Gastrocnemius medialis (tissue), 4 donors: ENCODE measurements at places on chromosomes 5 and 9. TPM values are rescaled to one million over a fixed set of nuclear protein-coding genes. Genes with fewer than 3 reads are reported as not detected.

Gene NUTM2G
- not detected for total RNA-seq

Gene SPINK14
- not detected for total RNA-seq

Gene CEP120
- total RNA-seq: 7.8 TPM

Gene ARHGEF28
- total RNA-seq: 0.90 TPM

Gene IGFBPL1
- not detected for total RNA-seq

Gene ADAMTS12
- 1.9 TPM for total RNA-seq

Gene IL13
- not detected for total RNA-seq

- H3K4me3 ChIP-seq: no peak overlapping the region
- H3K36me3 ChIP-seq: no peaks in the 10 kb centered on the region
- no peak overlapping the region for H3K27ac ChIP-seq
- DNase-seq: peak; percentile 28
- peaks cover 9% of the 10 kb centered on the region for H3K4me1 ChIP-seq
Measured at GRCh38 chr9:134243778-134244467, 79.6 kb upstream of the RNU6ATAC start.

DNA sequence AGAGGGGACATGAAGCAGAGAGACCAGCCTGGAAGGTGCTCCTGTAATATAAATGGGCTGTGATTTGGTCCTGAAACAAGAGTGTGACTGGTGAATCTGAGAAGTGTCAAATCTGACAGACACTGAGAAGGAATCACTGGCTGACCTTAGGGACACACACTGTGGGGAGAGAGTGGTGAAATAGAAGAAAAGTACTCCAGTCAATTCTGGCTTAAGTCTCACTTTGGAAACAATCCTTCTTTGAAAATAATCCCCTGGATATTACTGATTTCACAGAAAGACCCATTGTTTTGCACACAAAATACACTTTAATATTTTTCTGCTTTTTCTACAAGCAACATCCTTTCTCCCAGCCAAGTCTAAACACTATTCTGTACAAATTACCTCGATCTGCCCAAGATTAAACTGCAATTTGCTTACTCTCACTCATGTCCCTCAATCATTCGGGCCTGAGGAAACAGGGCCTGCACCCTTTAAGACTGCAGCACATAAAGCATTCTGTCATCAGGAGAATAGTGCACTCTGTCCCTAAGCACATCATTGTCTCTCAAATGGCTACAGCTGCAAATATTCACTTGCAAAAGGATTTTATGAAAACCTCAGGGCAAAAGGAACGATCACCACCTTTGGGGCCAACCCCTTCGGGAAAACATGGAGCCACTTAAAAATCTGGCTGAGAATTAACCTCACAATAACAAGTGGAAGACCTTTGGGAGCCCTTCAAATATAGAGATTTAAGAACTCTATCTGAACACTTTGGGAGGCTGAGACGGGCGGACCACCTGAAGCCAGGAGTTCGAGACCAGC lies 68.6 kb downstream of the MAPKAP1 start:
- no peak for DNase-seq
- no peaks in the 10 kb centered on the region for H3K36me3 ChIP-seq
- H3K4me3 ChIP-seq: no peak overlapping the region
- H3K4me1 ChIP-seq: peaks cover under 1% of the 10 kb centered on the region
- H3K27ac ChIP-seq: no peak overlapping the region

GRCh38 chr9:98563988-98564387 lies 144.7 kb downstream of the GABBR2 start:
- H3K27ac ChIP-seq: no peak overlapping the region
- H3K36me3 ChIP-seq: no peaks in the 10 kb centered on the region
- no peaks in the 10 kb centered on the region for H3K27me3 ChIP-seq

DNA sequence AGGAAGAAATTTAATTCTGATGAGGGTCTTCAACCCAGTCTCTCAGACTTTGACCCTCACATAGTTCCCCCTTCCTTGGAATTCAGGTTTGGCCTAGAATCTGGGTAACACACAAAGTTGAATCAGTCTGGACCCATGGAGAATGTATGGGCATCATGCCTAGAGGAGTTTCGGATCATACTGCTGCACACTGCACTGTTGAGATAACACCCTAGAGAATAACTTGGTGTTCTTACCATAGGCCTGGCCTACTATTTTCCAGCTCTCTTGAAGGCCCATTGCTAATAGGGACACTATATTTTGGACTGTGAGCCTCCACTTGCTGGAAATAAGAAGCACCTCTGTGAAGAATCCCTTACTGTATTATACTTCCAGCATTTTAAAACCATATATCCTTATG lies 413.5 kb downstream of the PLK2 start:
- no peak overlapping the region for H3K4me3 ChIP-seq
- H3K4me1 ChIP-seq: no peaks in the 10 kb centered on the region
- no peaks in the 10 kb centered on the region for H3K27me3 ChIP-seq
- DNase-seq: no peak
- no peak overlapping the region for H3K27ac ChIP-seq

DNA sequence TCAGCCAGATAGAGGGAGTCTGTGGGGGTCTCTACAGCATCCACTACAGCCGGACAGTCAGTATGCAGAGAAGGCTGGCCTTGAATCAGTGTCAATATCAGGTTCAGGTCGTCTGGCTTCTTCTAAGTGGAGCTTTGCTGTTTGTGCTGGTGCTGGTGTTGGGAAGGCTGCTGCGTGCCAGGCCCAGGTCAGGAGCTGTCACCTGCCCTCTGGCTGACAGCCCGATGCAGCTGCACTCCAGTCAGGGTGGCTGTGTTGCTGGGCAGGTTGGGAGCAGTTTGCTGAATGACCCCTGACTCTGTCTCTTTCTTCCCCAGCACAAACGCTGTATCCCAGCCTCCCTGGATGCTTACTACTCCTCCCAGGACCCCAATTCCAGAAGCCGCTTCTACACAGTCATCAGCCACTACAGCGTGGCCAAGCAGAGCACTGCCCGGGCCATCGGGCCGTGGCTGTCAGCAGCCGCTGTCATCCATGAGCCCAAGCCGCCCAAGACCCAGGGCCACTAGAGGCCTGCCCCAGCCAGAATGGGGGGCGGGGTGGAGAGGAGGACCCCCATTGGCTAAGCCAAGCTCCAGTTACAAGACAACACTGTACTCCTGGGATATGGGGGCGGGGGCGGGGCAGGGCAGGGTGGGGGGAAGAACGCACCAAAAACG lies 61.6 kb downstream of the NSG2 start:
- no peak for DNase-seq
- H3K27ac ChIP-seq: no peak overlapping the region
- no peak overlapping the region for H3K4me3 ChIP-seq
- H3K4me1 ChIP-seq: no peaks in the 10 kb centered on the region

DNA sequence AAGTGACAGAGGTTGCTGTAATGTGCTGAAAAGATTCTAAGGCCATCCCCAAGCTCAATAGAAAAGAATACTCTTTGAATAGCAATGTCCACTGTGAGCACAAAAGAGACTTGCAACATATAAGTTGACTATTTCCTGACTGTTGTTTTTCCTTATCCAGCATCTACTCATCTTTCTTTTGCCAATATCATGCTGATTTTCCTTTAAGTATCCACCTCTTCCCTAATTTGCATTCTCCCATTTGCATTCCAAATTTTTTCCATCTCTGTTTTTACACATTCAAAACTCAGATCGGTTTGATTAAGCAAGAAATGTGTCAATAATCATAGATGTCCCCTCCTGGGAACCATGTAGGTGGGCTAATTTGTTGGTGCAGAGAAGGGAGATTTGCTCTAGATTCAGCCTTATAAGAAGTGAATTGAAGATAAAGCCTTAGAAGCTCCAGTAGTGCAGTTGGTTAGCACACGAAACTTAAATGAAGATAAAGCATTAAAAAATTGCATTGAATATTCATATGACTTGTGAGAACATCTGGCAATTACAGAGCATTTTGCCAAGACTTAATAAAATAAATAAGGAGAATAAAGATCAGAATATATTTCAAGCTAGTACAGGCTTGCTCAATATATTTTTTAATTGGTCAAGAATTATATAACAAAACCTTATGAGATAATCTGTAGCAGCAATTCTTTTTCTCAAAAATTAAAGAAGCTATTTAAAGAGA lies 267.6 kb downstream of the TMEM167A start:
- no peaks in the 10 kb centered on the region for H3K4me1 ChIP-seq
- no peak for DNase-seq
- H3K27ac ChIP-seq: no peak overlapping the region
- no peak overlapping the region for H3K4me3 ChIP-seq

- peaks cover 31% of the 10 kb centered on the region for H3K27me3 ChIP-seq
- no peak overlapping the region for H3K4me3 ChIP-seq
- no peak overlapping the region for H3K27ac ChIP-seq
- no peak for DNase-seq
- no peaks in the 10 kb centered on the region for H3K4me1 ChIP-seq
- H3K36me3 ChIP-seq: no peaks in the 10 kb centered on the region
Measured at GRCh38 chr5:316210-317085, 5.1 kb upstream of the AHRR start.

DNA sequence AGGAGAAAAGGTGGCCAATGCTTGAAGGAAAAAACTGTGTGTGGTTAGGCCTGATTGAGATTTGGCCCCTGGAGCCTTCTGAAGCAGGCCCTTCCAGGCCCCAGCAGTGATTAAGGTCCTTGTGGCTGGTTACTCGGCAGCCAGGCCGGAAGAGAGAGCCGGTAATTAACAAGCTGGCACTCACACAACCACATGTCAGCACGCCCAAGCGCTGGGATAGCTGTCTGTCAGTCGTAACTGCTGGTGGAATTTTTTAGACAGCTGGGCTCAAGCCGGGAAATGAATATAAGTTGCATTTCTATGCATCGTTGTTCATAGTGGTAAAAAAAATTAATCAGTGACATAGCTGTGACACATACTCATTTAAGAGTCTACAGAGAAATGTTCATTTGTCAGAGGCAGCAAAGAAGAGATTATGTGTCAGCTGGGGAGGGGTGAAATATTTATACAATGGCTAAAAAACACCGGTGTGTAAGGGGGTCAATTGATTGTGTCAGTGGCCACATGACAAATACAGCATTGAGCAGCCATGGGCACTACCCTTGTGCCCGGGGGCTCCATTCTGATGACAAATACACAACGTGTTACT lies 13.7 kb upstream of the ARAP3 start:
- H3K27ac ChIP-seq: no peak overlapping the region
- no peak for DNase-seq
- peaks cover 18% of the 10 kb centered on the region for H3K27me3 ChIP-seq
- H3K36me3 ChIP-seq: no peaks in the 10 kb centered on the region

- H3K27ac ChIP-seq: no peak overlapping the region
- H3K4me3 ChIP-seq: no peak overlapping the region
- no peaks in the 10 kb centered on the region for H3K36me3 ChIP-seq
- peaks cover 20% of the 10 kb centered on the region for H3K4me1 ChIP-seq
- no peak for DNase-seq
Measured at GRCh38 chr5:135220394-135221186, 178.4 kb downstream of the MACROH2A1 start.

DNA sequence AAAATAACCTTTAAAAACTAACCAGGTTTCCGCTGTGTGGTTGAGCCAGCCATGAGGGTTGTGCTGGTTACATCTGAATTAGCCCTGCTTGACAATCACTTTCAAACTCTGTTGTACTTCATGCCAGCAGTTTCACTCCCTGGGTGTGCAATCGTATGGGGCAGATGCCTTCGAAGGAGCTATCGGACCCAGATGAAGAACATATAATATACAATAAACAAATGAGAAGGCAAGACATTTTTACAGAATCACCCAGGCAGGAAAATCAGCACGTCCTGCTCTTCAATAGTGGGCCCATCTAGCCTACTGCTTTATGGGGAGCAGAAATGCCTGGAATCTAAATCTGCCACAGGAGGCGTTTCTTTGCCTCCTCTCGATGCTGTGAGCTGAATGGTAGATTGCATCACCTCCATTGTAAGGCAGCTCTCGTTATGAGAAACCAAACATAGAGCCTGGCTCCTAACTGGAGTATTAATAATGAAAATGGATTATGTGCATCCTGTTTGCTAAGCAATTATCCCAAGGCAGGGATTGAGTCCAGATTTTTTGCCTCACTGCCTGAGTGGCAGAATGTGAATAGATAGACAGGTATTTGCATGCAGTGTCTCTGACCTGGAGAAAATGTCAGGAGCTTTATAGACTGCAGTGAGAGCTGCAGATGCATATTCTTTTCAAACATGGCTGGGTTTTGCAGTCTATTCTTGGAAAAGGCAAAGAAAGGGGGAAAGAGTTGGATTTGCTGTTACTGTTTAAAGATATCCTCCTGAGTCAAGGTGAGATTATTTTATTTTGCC lies 143.3 kb upstream of the SMARCA2 start:
- H3K27ac ChIP-seq: no peak overlapping the region
- no peaks in the 10 kb centered on the region for H3K36me3 ChIP-seq
- H3K4me3 ChIP-seq: no peak overlapping the region
- no peaks in the 10 kb centered on the region for H3K4me1 ChIP-seq
- DNase-seq: no peak

DNA sequence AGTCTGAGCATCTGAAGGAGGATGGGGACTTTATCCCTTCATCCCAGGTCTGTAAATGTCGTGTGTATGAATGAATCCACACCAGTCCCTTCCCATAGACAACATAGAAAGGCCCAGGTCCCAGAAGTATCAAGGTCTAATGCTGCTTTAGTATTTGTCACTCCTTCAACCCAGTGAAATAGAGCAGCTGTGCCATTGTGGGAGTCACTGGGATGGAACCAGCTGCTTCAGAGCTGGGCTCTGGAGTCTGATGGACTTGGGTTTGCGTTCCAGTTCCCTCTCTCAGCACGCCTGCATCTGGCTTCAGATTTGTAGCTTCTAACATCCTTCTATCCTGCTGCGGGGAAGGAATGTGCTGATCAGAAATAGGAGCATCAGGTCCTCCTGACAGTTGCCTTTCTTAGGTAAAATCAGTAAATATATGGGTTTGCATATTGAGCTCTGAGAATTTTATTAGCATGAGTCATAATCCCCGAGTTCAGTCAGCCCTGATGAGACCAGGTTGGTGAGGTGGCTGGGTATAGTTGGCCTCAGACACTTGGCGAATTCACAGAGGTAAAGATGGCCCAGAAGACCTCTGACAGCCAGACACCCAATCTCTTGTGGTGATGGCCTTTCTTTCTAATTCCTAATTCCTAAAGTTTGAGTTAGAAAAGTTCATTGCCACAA lies 10.1 kb downstream of the ACO1 start:
- DNase-seq: no peak
- peak overlapping the region; percentile 34 for H3K27ac ChIP-seq
- no peaks in the 10 kb centered on the region for H3K36me3 ChIP-seq
- peaks cover 5% of the 10 kb centered on the region for H3K4me1 ChIP-seq
- no peak overlapping the region for H3K4me3 ChIP-seq
- H3K27me3 ChIP-seq: no peaks in the 10 kb centered on the region

GRCh38 chr9:79222483-79222882 lies 349.3 kb upstream of the TLE4 start:
- no peaks in the 10 kb centered on the region for H3K27me3 ChIP-seq
- no peak overlapping the region for H3K27ac ChIP-seq
- no peaks in the 10 kb centered on the region for H3K4me1 ChIP-seq
- no peak overlapping the region for H3K4me3 ChIP-seq
- H3K36me3 ChIP-seq: no peaks in the 10 kb centered on the region
- DNase-seq: no peak

GRCh38 chr5:42894057-42894456 lies 82.4 kb upstream of the SELENOP start:
- H3K4me3 ChIP-seq: no peak overlapping the region
- no peaks in the 10 kb centered on the region for H3K27me3 ChIP-seq
- no peaks in the 10 kb centered on the region for H3K36me3 ChIP-seq
- DNase-seq: no peak

GRCh38 chr5:4083591-4084337 lies 488.1 kb downstream of the IRX1 start:
- H3K27me3 ChIP-seq: no peaks in the 10 kb centered on the region
- no peaks in the 10 kb centered on the region for H3K36me3 ChIP-seq

- no peak for DNase-seq
- no peaks in the 10 kb centered on the region for H3K36me3 ChIP-seq
- H3K4me1 ChIP-seq: no peaks in the 10 kb centered on the region
- no peak overlapping the region for H3K4me3 ChIP-seq
Measured at GRCh38 chr9:76730801-76731200, 33.4 kb upstream of the PCA3 start.
